ENCODE measurements at places on chromosomes 12 and 14.

GRCh38 chr12:107491856-107492255, 193.7 kb upstream of the PWP1 start:
- no peak for DNase-seq

DNA sequence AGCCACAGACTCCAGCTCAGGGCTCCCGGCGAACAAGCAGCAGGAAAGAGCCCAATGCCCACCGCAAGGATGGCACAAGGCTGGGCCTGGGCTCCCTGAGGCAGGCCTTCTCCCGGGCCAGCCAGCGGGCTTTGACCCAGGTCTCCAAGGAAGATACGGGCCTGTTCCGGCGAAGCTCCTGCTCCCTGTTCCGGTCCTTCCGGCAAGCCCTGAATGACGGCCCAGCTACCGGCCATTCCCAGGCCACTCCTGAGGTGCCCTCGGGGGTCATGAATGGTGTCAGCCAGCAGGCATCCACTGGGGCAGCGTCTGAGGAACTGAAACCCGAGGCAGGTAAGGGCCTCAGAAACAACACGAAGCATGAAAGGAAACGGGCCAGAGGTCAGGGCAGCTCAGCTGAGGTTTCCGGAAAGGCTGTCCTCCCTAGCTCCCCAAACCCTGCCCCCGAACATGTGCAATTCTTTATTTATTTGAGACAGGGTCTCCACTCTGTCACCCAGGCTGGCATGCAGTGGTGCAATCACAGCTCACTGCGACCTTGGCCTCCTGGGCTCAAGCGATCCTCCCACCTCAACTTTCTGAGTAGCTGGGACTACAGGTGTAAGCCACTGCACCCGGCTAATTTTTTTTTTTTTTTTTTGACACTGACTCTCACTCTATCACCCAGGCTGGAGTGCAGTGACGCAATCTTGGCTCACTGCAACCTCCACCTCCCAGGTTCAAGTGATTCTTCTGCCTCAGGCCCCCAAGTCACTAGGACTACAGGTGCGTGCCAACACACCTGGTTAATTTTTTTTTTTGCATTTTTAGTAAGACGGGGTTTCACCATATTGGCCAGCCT, 6.0 kb downstream of the EXOC3L4 start:
- DNase-seq: no peak

DNA sequence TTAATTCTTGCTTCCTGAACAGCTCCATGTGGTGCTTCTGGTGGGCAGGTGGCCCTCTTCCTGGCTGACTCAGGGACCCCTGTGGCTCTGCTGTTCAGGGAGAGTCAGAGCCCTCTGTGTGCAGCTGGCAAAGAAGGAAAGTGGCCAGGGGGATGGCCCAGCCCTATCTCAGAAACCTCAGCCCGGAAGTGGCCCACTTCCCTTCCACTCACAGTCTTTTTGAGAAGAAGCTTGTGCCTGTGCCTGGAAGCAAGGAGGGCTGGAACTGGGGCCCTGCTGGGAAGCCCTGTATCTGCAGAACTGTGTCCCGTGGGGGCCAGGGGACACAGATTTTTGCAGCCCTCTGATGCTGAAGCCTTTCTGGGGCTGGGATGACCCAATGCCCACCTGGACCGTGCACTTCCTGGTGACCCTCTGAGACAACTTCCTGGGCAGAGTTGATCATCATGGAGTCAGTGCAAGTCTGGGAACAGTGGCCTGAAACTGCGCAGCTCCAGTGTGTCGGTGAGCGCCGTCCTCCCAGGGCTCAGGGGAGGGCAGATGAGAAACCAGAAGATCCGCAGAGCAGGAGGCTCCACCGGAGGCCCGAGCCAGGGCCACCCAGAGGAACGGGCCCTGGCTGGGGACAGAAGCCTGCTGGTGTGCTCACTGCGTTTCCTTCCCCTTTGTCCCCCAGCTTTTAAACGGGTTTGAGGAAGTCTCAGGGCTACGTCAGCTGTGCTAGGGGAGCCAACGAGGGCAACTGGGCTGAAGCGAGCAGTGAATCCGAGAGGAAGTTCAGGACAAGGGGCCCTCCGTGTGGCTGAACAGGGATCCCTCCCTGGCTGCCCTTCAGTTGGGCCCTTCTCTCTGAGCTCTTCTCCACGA, 217.4 kb upstream of the RTL1 start:
- peak; percentile 1 for DNase-seq

DNA sequence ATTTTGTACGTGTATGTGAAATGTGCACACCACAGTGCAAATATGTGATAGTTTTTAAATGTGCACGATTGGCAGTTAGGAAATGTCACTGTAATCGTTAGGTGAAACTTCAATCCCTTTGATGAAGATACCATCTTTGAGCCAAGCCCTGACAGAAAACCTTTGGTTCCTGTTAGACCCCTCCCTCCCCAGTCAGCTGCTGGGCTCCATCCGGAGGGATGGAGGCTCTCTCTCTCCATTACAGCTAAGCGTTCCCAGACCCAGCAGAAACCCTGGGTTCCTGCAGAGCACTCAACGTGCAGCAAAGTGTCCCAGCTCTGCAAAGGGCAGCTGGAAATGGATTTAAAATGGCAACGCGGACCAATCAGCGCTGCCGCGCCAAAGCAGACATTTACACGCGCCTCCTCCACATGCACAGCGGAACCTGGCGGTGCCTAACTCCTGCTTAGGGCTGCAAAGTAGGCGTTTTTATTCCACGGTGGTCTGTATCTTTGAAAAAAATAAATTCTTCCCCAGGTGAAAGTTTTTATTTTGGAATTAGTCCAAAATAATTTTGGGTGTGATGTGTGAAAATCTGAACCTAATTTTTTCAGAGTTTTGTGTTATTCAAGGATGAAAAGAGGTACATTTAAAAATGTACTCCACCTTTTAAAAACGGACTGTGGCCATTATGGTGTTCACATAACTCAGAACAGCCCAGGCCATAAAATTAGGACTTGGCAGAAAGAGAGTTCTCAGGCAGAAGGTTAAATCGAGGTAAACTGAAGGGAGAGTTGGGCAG, 1.4 kb upstream of the HMGA2 start:
- DNase-seq: no peak

- DNase-seq: no peak
These were observed 20.6 kb downstream of the CNIH1 start for GRCh38 chr14:54420478-54421142.

DNA sequence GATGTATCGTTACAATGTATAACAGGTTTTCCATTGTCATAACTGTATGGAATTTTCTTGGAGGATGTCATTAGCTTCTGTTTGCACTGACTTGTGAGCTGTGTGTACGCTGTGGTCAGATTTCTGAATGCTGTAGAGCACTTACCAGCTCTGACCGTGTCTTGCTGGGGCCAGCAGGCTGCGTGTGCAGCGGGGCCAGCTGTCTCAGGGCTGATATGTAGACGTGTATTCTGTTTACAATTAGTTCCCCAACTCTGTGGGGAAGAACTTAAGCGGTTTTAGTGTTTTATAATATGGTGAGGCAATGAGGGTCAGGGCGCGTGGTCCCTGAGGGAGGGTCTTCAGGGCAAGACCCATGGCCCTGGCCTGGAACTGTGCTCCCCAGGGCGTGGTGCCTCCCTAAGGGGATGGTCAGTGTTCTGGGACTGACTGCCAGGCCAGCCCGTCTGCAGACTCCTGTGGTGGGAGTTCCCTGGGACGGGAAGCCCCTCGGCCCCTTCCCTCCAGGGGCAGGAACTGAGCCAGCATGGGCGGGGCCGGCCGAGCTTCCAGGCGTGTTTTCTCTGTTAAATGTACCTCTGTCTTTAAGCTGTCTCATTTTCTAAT, 18.7 kb downstream of the XRCC3 start:
- no peak for DNase-seq

DNA sequence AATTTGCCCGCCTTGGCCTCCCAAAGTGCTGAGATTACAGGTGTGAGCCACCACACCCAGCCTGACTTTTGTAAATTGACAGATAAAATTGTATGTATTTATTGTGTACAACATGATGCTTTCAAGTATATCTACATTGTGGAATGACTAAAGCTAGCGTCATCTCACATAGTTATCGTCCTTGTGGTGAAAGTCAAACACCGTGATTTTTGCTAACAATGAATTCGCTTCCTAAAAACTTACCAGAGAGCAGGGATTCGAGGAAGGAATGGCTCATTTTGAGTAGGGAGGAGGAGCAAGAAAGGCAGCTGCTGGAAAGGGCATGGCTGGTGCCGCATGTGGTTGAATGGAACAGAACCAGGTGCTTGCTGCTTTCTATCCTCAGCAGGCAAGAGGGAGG, 85.4 kb downstream of the LGMN start:
- no peak for DNase-seq

- no peak for DNase-seq
These were observed 1109.8 kb downstream of the TMTC2 start for GRCh38 chr12:83796531-83796930.

DNA sequence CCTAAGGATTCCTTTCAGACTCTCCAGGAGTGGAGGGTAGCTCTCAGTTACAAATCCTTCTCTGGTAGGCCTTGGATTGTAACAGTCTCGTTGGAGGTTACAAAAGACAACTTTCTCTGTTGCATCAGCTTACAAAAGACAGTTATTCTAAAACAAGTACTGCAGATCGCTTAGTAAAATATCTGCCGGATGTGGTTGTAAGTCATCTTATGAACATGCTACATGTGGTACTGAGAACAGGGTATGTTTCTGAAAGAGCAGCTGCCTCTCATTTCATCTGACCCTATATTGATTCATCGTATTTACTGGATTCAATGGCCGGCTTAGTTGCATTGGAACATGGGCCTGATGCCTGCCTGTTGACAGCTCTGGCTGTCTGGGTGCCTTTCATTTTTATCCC, 157.4 kb downstream of the PTCSC3 start:
- no peak for DNase-seq

- no peak for DNase-seq
These were observed 23.3 kb downstream of the TPCN1 start for GRCh38 chr12:113244478-113244958.

- no peak for DNase-seq
These were observed 79.2 kb upstream of the PTHLH start for GRCh38 chr12:28051516-28052354.

GRCh38 chr14:52063052-52063462, 5.8 kb downstream of the NID2 start:
- DNase-seq: no peak

- DNase-seq: peak; percentile 49
These were observed 1304.9 kb downstream of the TMEM121 start for GRCh38 chr14:106831322-106831720.

- no peak for DNase-seq
These were observed 219.2 kb downstream of the PDZRN4 start for GRCh38 chr12:41407232-41407799.

DNA sequence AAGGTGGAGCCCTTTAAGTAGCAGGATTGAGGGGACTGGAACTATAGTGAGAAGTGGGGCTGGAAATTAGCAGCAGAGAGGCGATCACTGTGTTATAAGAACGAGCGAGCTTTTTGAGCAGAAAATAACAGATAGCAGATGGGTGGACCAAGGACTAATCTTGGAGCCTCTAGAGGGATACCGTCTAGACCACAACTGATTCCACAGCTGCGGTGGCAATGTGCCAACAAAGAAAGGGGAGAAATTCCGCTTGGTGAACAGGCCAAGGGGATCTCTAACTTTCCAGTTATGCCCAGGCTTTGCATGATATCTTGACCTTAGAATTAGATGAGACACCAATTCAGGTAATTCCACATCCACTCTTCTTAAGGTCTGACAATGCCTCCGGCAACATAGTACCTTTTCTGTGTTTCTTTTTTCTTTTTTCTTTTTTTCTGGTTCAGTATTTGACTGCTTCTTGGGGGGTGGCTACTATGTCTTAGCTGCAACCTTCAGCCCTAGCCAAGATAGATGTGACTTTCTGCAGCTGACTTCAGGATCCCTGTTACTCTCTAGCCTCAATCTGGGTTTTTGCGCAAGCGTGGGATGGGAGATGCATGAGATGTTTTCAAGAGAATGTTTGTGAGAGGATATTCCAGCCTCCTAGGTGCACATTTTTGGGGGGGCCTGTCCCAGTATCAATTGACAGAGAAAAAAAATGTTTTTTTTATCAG, 143.4 kb upstream of the CPSF6 start:
- DNase-seq: no peak

- no peak for DNase-seq
These were observed 297.7 kb upstream of the DDHD1 start for GRCh38 chr14:53450871-53451270.

DNA sequence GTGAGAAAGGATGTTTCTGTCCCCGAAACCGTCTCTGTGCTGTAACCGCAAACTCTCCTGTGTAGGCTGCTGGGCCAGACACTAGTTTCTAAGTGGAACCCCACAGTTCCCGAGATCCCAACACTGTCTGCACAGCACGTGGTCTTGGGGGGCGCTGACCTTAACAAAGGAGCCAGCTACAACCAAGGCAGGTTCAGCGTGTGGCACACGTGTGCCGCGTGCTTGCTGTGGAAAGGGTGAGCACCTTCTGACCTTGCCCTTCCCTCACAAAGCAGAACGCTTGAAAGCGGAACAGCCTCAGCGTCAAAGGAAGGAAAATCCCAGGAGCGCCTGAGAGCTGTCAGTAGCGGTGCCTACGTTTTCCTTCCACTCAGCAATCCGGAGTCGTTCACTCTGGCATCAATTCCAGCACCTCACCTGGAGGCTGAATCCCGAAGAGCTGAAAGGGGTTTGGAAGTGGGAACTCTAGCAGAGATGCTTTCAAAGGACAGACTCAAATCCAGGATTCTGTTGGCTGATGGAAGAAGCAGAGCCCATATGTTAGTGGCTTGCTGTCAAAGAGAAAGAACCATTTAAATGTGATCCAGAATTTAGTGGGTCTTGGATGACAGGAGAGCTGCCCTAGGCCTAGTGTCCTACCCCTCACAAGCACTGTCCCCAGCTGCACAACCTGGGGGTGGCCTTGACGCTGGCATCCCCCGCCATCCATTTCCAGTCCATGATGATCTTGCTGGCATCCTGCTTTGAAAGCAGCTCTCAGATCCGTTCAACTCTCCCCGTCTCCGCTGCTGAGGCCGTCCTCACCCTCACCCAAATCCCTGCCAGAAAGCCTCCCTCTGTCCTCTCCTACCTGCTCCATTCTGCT, 27.1 kb downstream of the CCDC92 start:
- no peak for DNase-seq

GRCh38 chr12:10554228-10554755, 48.6 kb downstream of the EIF2S3B start:
- peak; percentile 28 for DNase-seq

DNA sequence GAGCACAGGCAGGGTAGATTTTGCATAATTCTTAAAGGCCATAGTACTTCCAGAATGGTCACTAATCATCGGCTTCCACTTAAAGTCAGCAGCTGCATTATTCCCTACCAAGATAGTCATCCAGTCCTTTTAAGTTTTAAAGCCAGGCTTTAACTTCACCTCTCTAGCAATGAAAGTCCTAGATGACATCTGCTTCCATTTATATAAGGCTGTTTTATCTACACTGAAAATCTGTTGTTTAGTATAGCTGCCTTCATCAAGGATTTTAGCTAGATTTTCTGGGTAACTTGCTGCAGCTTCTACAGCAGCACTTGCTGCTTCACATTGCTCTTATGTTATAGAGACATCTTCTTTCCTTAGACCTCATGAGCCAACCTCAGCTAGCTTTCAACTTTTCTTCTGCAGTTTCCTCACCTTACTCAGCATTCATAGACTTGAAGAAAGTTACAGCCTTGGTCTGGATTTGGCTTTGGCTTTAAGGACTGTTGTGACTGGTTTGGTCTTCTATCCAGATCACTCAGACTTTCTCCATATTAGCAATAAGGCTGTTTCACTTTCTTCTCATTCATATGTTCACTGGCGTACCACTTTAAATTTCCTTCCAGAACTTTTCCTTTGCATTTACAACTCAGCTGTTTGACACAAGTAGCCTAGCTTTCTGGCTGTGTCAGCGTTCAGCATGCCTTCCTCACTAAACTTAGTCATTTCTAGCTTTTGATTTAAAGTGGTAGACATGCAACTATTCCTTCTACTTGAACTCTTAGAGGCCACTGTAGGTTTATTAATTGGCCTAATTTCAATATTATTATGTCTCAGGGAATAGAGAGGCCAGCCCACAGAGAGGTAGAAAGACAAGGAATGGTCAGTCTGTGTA, 209.9 kb upstream of the GARIN2 start:
- DNase-seq: no peak
